Substantia nigra (tissue), 51 donors: ENCODE measurements at places on chromosomes 5 and 9.

- no peak for DNase-seq
Measured at GRCh38 chr9:129687391-129687790, 21.9 kb downstream of the PRRX2 start.

DNA sequence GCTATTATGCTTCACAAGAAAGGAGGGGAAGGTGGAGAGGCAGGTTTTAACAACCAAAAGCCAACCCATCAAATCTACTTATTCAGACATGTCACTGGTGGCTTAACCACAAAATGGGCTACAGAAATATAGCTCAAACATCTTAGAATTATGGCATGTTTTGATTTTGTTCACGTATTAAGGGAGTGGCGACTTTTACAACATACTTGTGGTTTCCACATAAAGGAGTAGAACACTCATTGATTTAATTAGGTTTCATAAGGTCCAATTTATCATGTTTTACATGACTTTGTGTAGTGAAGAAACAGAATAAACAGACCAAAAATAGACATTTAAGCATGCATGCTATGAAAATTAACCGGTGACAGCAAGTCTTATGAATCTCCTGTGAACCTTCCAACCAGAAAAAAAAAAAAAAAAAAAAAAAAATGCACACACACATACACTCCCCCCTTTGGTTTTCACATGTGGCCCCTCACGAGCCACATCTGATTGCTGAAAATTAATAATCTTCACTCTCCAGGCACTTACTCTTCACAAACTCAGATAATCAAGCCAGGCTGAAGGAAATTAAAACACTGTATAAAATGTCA lies 5.4 kb downstream of the ZNF608 start:
- no peak for DNase-seq

DNA sequence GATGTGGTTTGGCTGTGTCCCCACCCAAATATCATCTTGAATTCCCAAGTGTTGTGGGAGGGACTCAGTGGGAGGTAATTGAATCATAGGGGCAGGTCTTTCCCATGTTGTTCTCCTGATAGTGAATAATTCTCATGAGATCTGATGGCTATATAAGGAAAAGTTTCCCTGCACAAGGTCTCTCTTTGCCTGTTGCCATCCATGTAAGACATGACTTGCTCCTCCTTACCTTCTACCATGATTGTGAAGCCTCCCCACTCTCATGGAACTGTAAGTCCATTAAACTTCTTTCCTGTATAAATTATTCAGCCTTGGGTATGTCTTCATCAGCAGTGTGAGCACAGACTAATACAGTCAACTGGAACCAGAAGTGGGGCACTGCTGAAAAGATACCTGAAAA lies 262.4 kb upstream of the RFX3 start:
- no peak for DNase-seq

DNA sequence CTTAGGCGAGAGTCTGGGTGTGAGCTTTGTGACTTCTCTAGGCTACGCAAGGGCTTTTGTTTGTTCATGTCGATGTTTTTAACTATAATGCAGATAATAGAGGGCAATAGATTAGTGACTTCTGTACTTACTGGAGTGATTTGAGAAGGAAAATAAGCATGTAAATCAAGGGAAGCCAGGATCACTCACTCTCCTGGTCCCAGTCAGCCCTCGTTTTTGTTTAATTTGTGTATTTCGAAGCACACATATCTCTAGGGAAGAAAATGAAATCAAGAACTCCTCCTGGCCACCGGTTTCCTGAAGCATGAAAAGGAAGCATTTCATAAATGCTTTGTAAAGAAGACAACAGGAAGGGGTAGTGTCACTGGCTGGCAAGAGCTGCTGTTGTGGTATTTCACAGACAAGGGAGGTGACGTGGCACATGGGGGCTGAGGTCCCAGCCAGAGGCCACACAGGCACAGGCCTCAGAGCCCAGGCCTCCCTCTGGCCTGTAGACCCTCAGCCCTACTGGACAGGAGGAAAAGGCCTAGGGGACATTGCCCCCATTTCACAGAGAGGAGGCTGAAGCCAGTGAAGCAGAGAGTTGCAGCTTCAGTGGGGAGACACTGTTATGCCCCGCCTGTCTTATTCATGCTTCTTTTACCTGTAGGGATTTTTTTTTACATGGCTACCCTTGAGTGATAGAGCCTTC lies 34.1 kb downstream of the IRF1 start:
- no peak for DNase-seq

DNA sequence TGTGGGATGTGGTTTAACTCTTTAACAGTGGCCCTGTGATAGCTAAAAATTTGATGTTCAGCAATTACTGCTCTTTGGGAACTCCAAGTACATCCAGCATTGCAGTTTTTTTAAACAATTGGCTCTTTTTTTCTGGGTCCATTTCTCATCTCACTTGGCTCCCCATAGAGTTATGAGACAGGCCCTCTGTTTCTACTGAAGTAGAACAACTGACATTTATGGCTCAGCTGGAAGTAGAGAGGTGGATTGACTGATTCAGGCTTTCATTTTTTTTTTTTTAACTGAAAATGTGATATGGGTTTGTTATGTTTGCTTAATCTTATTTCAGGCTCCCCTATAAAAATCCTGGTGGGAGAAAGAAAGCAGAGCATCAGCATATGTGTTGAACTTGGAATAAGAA lies 96.6 kb upstream of the CD180 start:
- DNase-seq, result no peak

DNA sequence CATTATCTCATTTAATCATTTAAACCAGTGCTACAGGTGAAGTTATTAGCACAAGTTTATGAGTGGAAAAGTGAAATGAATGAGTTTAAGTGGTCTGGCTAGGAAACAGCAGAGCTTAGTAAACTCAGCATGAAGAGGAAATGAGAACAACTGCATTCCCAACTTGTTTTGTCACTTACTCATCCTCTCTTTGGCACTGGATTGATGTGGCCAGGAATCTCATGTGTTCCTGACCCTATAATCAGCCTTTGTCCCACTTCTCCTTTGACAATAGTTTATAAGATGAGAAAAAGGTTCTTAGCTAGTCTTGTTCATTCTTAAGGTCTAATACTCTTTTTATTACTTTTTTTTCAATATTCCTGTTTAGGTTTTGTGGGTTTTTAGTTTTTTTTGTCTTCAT lies 559.2 kb upstream of the TLE4 start:
- DNase-seq, result no peak
